Lung (tissue), 17 donors: ENCODE measurements at places on chromosomes 1 and 21. TPM values are rescaled to one million over a fixed set of nuclear protein-coding genes. Genes with fewer than 3 reads are reported as not detected.

- no peak for DNase-seq
Measured at GRCh38 chr1:59040486-59040885, 256.4 kb upstream of the FGGY start.

- DNase-seq: no peak
Measured at GRCh38 chr1:39754906-39755504, 16.1 kb downstream of the OXCT2 start.

DNA sequence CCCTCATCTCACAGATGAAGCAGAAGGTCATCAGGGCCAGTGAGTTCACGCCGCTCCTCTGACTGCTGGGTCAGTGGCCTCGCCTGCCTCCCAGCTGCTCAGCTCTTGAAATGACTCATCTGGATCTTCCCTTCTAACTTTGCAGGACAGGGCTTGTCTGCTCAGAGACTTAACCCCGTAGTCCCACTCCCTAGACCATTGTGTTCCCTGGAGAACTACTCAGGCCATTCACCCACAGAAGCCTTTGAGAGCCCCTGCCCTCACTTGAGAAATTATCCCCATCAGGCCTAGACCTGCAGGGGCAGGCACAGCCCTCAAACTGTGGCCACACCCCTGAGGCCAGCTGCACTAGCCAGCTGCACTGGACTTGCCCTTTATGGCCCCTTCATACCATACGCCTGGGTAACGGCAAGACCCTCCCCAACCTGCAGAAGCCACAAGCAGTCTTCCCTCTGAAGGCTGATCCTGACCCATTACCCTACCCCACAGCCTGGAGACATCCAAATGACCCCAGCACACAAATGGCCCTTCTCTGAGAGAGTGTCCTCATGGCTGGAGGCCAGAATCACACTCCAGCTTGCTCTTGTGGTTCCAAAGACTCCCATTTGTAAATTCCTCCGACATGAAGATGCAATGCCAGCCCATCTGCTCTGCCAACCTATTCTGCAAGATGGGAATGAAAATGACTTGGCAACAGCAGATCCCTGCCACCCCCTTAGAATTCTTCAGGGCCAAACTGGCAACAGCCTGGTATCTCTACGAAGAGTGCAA is 33.2 kb downstream of the RCSD1 start:
- DNase-seq: no peak

The MCOLN3 gene
- 4.2 TPM for total RNA-seq

DNA sequence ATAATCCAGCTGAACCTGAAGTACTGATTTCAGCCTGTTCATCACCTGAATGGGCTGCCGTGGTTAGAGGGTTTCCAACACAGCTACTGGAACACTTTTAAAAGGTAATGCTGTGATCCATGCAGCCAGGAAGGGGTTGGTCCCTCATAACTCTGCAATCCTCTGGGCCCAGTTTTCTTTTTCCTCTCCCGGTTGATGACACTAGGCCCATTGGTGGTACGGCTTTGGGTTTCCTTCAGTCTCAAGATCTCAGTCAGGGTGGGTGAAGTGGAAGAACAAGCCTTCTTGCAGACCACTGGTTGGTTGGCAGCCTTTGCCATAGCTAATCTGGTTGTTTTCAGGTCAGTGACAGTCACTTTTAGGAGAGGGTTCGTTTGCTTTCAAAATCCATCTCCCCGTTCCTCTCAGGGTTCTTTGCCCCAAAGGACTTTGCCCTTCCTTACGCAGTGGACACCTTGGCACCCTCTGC is 502 bp upstream of the SLC35A3 start:
- DNase-seq: no peak

- no peak for DNase-seq
Measured at GRCh38 chr21:31518580-31518979, 140.9 kb upstream of the SOD1 start.

DNA sequence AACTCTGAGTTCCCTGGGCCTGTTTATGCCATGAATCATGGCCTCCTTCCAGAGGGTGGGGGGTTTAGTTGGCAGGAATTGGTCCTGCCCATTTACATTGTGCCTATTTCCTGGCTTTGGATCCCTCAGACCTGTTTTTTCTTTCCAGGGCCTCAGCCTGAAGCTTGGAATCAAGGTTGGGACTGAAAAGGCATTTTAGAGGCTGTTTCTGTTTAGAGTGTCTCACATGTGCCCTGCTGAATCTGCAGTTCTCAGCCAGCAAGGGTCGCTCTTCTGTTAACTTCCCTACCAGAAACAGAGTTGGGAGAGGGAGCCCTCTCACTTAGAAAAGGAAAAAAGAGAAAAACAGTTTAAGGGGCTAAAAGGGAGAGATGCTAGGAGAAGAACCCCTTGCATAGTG is 191.1 kb downstream of the PTPRC start:
- DNase-seq: peak; percentile 29

The HLX gene
- total RNA-seq: 36.7 TPM

DNA sequence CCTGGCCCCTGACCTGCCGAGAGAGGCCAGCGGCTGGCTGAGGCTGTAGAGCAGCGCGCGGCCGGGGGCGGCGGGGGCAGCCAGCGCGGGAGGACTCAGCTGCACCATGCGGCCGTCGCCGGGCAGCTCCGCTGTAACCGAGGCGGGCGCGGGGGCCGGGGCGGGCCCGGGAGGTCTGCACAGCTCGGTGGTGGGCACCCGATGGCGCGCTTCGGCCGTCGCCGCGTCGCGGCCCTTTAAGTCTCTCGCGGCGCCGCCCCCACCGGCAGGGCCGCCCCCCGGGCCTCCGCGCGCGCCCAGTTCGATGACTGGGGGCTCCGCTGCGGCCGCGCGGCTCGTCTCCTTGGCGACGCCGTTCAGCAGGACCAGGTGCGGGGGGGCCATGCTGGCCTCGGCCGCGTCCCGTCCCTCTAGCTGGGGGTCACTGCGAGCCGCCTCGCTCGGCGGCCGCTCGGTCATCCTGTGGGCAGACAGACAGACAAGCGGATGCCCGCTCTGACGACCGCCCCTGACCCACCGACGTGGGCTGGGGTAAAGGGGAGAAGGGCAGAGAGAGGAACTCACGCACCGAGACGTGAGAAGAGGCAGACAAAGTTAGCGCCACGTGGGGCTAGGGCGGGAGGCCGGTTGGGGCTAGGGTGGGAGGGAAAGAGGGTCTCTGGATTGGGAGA is 6.5 kb downstream of the TAL1 start:
- DNase-seq: peak; percentile 37

GRCh38 chr1:173409613-173410012 is 67.5 kb upstream of the PRDX6 start:
- DNase-seq: peak; percentile 65
